ENCODE measurements at places on chromosomes 6 and 20. TPM values are rescaled to one million over a fixed set of nuclear protein-coding genes. Genes with fewer than 3 reads are reported as not detected.

DNA sequence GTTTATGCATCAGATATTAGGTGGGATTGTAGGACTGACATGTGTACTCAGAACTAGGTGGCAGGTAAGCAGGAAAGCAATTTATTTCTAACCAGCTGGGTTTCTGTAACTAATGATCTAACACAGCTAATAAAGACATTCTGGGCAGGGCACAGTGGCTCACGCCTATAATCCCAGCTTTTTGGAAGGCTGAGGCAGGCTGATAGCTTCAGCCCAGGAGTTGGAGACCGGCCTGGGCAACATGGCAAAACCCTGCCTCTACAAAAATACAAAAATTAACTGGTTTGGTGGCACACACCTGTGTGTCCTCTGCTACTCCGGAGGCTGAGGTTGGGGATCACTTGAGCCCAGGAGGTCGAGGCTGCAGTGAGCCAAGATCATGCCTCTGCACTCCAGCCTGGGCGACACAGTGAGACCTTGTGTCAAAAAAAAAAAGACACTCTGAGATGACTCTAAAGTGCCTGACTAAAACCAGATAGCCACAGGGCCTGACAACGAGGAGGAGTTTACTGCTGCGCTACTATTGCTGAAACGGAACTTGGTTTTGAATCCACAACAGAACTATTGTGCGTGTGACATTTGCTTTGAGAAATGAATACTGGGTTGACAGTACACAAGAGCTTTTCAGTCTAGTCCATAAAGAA is 29.2 kb upstream of the CEP85L start:
- peak; percentile 4 for DNase-seq

Gene SAMD10
- 7.9 TPM for total RNA-seq

GRCh38 chr6:163711615-163712565 is 297.4 kb downstream of the QKI start:
- DNase-seq: peak; percentile 10

GRCh38 chr6:143734641-143735063 is 56.9 kb downstream of the PHACTR2 start:
- DNase-seq: no peak

DNA sequence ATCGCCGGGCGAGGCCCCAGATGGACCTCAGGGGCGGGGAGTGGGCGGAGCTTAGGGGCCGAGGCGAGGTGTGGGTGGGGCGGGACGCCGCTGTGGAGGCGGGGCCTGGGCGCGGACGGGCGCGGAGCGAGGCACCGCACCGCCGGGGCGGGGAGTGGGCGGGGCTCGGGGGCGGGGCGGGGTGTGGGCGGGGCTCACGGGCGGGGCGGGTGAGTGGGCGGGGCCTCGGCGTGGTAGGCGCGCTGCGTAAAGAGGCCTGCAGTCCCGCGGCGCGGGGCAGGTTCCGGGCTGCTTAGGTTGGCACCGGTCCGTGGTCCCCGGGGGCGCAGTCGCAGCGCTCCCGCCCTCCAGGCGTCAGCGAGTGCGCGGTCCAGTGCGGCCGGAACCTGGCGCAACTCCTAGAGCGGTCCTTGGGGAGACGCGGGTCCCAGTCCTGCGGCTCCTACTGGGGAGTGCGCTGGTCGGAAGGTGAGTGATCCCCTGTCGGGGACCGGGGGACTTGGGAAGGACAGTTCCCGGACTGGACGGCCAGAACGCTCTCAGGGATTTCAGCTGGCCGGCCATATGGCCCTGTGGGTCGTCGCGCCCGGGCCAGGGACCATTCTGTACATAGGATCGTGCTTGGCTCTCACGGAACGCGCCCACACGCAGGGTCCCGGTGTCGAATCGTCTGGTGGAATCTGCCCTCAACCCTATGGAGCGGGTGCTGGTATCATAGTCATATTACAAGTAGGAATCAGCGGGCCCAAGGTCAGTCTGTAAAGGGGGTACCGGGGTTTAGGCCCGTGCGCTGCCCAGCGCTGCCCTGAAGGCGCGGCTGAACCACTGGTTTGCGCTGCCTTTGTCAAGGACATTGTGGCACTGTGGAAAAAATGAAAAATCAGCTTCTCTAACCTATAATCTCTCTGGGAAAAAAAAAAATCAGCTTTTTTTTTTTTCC is at the start of gene NQO2:
NQO2 (plus strand) TSS at position 277 of the 940 bp plus-strand sequence. CDS start 6,659 bp downstream, outside the sequence.
- DNase-seq: peak; percentile 100

GRCh38 chr6:132948889-132949288 is 134.5 kb downstream of the RPS12 start:
- no peak for DNase-seq

Gene FAM217A
- total RNA-seq: not detected

DNA sequence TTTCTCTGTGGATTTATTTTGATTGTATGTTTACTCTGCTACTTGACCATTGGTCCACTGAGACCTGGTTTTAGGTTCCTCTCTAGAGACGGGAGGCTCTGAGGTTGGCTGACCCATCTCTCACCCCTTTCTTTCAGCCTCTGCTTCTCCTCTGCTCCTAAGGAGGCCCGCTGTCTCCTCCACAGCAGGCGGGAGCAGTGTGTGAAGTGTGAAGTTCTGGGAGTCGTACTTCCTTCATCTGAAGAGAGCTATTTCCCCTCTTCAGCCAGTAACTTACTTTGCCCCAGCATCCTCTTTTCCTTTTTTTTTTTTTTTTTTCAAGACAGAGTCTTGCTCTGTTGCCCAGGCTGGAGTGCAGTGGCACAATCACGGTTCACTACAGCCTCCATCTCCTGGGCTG is 21.1 kb downstream of the PDRG1 start:
- no peak for DNase-seq

Measured in cerebellum (tissue), 4 donors.